ENCODE measurements at places on chromosomes 4 and X. TPM values are rescaled to one million over a fixed set of nuclear protein-coding genes. Genes with fewer than 3 reads are reported as not detected.

Gene PDCL2
- polyA plus RNA-seq, result not detected

Gene CTAG1B
- polyA plus RNA-seq, result not detected

Gene NHS
- not detected for polyA plus RNA-seq

Gene SUPT20HL1
- not detected for polyA plus RNA-seq

Gene AMOT
- polyA plus RNA-seq, result 1.3 TPM

Gene FGF16
- polyA plus RNA-seq, result not detected

Gene BST1
- polyA plus RNA-seq, result 0.35 TPM

Gene VCX
- polyA plus RNA-seq, result not detected

Gene HTT
- polyA plus RNA-seq, result 2.7 TPM

Gene LRCH2
- polyA plus RNA-seq, result not detected

Gene STK26
- 50.6 TPM for polyA plus RNA-seq

Gene NLGN3
- polyA plus RNA-seq, result 0.25 TPM

GRCh38 chrX:101347859-101348451 lies 587 bp downstream of the TIMM8A start:
- DNase-seq, result no peak

DNA sequence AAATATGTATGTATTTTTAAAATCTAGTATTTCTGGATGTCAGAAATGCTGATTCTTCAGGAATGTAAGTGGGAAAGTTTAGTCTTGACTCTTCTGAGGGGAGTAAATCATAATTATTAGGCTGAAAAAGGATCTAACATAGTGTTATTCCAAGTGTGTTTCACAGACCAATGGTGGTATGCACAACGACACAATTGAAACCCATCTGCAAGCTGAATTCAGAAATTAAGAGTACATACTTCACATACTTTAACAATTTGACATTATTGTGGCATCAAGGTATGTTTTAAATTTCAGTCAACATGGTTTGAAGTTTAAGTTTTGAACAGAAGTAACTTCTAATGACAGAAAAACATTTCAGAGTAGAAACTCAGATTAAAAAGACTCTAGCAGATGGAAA lies 236.7 kb downstream of the SLC7A11 start:
- no peak for DNase-seq

GRCh38 chrX:45758738-45759397 lies 558.2 kb upstream of the DIPK2B start:
- DNase-seq, result no peak

DNA sequence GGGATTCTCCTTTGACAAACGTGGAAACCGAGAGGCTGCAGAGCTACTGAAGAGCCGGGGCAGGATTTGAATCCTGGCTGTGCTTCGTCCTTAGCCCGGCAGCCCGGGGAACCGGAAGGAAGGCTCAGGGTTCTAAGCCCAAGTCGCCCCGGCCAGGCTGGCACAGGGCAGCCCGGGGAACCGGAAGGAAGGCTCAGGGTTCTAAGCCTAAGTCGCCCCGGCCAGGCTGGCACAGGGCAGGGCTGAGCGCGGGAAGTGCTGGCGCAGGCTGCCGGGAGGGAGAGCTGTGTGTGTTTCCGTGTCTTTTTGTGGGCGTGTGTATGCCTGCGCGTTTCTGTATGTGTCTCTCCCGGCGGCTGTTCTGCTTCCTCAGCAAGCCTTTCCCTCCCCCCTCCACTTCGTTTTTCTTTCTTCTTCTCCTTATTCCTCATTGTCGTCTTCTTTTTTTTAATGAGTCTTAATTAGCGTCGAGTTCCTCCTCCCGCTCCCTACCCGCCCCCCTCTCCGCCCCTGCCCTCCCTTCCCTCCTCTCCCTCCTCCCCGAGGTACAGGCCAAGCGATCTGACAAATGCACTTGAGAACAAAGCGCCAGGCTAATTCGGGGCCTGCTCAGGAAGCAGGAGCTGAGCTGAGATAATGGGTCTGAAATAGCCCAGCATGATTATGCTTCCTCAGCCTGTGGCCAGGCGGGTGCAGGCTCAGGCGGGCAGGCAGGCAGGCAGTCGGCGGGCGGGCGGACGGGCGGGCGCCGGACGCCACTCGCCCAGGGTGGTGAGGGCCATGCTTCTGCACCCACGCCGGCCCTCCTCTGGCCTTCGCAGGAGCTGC lies 65.9 kb downstream of the EFNB1 start:
- DNase-seq, result no peak

DNA sequence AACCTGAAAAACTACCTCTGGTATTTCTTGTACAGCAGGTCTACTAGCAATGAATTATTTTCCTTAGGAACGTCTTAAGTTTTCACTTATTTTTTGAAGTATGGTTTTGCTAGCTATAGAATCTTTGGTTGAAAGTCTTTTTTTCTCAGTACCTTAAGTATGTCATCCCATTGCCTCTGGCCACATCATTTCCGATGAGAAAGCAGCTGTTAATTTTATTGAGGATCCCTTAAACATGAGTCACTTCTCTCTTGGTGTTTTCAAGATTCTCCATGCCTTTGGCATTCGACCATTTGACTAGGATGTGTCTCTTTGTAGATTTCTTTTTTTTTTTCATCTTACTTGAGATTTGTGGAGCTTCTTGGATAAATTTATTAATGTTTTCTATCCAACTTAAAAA lies 803.8 kb upstream of the AMOT start:
- no peak for DNase-seq

DNA sequence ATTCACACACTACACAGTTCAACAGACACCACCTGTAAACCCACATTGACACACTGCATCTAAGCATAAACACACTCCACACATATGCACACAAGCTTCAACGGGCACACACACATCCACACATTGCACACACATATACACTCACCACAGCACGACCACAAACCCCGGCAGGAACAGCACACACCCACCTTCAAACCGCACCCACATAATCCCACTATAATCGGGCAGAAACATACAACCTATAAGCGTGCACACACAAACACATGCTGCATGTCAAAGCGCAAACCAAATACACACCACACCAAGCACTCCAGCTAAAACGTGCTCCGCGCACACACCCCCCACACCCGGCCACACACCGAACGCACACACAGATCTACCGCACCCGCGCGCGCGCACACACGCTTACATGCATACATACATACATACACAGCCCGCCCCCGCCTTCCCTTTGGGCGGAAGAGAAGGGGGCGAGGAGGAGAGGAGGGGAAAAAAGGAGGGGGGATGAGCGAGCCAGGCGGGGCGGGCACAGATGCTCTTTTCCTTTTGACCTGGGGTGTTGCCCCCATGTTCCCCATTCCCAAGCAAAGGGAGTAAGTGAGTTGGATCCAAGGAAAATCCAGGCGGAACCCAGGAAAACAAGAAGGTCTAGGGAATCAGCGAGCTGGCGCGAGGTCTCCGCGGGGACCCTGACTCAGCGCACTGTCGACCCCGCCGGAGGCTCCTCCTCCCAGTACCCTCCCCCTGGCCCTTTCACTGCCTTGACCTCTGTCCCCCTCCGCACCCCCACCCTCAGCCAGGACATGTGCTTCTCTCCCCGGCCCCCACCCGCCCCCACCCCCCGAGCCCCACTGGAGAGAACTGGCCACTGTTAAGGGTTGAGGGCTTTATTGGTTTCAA lies 9.9 kb downstream of the ARHGAP36 start:
- DNase-seq, result no peak

DNA sequence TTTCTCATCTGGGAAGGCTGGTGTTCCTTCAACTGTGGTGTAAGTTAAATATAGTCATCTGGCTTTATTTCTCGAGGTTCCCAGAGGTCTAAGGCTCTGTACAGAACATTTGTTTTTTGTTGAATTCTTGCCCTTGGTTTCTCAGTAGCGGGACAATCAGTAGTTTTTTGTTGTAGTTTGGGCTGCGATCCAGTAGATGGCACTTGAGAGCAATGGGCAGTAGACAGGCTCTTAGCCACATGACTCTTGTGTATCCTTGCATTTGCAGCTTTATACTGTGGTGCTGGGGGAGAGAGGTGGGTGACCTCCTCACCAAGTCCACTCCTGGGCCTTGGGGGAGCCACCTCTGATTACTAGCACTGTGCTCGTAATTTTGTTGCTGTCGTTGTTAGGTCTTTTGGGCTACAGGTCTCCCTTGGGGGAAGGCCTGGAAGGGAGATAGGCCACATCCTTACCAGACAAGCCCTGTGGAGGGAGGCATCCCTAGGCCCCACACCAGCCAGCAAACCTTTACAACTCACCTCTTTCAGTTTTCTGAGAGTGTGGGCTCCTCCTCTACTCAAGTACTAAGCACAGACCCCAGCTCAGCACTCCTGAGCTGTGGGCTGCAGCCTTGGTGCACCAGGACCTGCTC lies 8.1 kb downstream of the ETDB start:
- no peak for DNase-seq

GRCh38 chr4:107423677-107424405 lies 296.2 kb downstream of the PAPSS1 start:
- no peak for DNase-seq

GRCh38 chr4:155975511-155975910 lies 21.8 kb upstream of the CTSO start:
- DNase-seq, result no peak

GRCh38 chr4:154989511-154989910 lies 208.4 kb downstream of the RBM46 start:
- DNase-seq, result no peak

- no peak for DNase-seq
These were observed 66.2 kb downstream of the IRF2 start for GRCh38 chr4:184408021-184408683.

- no peak for DNase-seq
These were observed 235.9 kb downstream of the CPXCR1 start for GRCh38 chrX:88982933-88983332.

GRCh38 chrX:135185795-135186443 lies 14.7 kb upstream of the CT55 start:
- DNase-seq, result peak; percentile 20

DNA sequence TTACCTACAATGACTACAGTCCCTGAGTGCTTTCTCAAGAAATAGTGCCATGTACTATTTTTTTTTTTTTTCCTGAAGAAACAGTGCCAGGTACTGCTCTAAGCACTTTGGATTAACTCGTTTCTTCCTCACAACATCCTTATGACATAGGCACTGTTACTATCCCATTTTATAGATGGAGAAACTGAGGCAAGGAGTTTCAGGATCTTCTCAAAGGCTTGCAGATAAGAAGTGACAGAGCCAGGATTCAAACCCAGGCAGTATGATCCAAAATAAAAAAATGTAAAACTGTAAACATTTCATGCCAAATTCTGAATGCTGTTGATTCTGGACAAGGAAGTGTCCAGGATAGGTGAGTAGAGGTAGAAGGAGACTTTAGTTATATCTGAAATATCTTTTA lies 1.1 kb downstream of the FANCB start:
- no peak for DNase-seq

DNA sequence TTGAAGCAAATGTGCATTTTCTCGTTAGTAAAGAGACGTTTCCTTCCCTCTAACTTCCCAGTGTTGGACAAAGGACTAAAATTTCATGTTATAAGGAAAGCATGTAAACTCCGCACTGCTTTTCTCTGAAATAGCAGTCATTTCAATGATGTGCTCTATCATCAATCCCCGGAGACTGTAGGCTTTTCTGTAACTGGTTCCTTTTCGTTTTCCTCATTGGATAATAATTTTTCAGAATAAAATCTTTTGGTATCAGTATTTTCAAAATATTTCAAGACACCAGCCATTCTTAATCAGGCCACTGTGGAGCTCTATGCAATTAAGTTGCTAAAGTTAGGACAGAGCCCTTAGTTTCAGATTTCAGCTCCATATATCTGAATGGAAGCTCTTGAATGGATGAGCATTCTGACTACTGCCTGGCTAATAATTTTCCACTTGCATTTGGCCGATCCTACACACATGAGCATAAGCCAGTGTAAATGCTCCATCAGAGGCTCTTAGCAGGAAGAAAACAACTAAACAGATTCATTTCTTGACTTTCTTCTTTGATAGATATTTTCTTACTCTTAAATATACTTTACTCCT lies 157.7 kb downstream of the CHIC2 start:
- DNase-seq, result no peak

DNA sequence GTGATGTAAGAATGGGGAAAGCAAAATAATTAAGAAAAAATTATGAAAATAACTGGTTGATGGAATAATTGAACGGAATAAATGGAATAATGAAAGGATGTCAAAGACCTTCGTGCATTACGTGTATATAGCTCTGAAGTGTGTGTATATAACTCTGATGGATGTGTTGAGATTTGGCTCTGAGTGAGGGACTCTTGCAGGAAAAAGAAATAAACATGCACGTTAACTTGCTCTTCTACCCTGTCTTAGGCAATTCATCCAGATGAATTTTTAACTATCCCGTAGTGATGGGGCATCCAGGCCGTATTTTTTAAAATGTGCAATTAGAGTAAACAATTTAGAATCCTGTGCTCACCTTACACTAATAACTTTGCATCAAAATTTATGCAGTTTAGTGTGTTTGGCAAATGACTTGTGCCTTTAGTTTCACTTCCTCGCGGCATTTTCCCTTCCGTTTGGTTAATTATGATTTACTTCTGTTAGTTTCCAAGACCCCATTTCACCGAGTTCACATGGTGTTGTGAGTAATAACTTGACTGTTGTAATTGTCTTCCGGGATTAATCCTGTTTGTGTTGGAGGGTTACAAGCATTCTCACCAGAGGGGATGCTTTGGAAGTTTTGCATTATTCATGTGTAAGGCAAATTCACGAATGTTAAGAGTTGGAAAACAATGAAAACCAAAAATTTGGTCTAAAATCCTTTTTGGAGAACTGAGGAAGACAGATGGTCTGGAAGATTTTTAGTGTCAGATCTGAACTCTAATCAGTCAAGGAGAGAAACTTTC lies 256.5 kb upstream of the FAT1 start:
- DNase-seq, result no peak

GRCh38 chr4:52588097-52588496 lies 71.0 kb downstream of the USP46 start:
- no peak for DNase-seq

DNA sequence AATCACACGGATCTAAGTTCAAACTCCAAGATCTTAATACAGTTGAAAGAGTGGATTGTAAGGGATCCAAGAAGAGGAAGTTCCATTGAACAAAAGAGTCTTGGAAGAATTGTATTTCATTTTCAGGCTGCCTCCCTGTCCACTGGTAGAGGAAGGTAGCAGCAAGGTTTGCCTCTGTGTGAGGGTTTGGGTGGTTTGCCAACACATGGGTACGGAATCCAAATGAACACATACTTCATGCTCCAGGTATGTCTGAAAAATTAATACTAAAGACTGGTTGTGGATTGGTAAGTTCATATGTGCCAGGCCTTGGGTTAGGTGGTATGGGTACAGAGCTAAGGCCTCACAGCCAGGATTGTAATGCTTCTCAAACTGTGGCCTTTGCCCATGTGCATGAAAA lies 523.6 kb upstream of the BOD1L1 start:
- no peak for DNase-seq

DNA sequence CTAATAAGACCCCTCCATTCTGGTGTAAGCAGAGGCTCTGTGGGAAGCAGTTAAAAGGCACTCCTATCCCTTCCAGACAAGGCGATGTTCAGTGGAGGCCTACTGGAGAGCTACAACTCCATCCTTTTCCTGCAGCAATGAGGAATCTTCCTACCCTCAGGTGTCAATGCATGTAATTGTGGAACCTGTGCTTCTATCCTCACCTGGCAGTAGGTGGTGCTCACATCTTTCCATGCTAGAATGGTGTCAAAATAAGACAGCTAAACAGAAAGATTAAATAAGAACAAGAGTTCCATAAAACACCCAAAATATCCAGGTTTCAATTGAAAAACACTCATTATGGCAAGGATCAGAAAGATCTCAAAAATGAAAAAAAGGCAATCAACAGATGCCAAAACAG lies 224.6 kb downstream of the IL15 start:
- no peak for DNase-seq
